A549 (cell line): ENCODE measurements at places on chromosomes 13 and 19. TPM values are rescaled to one million over a fixed set of nuclear protein-coding genes. Genes with fewer than 3 reads are reported as not detected.

DNA sequence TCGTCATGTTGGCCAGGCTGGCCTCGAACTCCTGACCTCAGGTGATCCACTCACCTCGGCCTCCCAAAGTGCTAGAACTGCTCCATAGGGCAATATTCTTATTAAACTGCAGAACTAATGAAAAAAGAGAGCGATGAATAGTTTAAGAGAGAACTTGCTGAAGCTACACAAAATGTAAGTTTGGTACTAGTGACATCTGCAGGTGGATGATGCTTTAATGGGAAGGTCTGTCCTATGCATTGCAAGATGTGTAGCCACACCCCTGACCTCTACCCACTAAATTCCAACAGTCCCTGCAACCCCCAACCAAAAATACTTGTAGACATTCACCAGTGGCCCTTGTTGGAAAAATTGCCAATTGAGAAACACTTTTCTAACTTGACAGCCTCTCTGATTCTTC lies 117.8 kb downstream of the NALCN start:
- DNase-seq, result no peak

DNA sequence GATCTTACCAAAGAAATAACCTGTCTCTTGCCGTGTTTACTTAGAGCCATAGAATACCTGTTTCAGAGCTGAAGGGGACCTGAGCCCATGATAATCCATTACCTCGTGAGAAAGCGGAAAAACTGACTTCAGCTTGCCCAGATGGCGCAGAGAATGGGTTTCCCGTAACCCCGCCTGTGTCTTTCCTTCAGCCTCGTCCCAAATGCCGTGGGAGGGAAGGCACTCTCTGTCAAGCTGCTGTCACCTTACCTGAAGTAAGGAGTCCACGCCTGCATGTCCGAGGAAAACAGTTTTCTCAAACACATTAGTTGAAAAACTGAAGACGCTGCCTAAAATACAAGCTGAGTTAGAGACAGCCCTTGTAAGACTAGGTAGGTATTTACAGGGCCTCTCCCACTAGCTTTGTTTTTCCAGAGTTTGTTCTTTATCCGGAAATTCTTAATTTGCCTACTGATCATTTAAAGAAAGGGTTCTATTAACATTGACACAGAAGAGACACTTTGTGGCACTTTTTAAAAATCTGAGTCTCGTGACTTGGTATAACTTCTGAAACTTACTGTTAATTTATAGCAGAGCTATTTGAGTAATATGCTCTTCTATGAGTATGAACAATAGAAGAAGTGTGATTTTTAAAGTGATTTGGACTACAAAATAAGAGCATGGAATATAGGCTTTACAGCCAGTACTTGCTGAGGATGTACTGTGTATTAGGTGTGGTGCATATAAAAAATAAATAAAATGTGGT lies 1.3 kb upstream of the INTS6 start:
- no peak for DNase-seq

GRCh38 chr13:23592596-23592995 lies 22.4 kb downstream of the TNFRSF19 start:
- DNase-seq, result no peak

- peak; percentile 74 for DNase-seq
Observed at GRCh38 chr19:41265395-41266153, 1.4 kb downstream of the HNRNPUL1 start.

Gene CCDC122
- polyA plus RNA-seq, result 4.3 to 6.4 TPM (median 4.5 TPM) in 3 replicates

- DNase-seq, result no peak
Observed at GRCh38 chr13:22748866-22749577, 431.8 kb upstream of the SGCG start.

- no peak for DNase-seq
Observed at GRCh38 chr13:111242585-111242984, 77.9 kb upstream of the TEX29 start.

GRCh38 chr19:17419154-17419620 lies 660 bp upstream of the MVB12A start:
- no peak for DNase-seq

DNA sequence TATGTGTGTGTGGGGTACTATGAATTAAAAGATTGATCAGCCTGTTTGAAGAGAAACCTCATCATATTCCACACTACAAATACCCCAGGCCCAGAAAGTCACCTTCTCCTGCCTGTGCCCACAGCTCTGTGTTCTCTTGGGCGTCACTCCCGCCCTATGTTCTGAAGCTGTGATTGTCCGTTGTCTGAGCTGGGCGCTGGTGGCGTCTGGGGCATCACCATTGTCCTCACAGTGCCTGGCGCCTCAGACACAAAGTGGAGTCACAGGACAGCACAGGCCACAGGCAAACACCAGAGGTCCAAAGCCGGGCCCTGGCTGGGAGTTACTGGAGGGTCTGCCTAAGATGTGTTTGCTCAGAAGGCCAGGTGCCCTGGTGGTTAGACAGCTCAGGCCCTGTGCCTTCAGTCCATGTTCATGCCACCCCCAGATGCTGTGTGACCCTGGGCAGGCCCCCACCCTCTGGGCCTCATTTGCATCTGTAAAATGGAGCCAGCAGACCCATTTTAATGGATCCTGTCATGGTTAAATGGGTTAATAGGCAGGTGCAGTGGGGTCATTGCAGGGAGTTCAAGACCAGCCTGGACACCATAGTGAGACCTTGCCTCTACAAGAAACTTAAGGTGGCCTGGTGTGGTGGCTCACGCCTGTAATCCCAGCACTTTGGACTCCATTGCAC lies 34.5 kb downstream of the DNM2 start:
- no peak for DNase-seq

Gene LILRB1
- not detected in 3 replicates for polyA plus RNA-seq

DNA sequence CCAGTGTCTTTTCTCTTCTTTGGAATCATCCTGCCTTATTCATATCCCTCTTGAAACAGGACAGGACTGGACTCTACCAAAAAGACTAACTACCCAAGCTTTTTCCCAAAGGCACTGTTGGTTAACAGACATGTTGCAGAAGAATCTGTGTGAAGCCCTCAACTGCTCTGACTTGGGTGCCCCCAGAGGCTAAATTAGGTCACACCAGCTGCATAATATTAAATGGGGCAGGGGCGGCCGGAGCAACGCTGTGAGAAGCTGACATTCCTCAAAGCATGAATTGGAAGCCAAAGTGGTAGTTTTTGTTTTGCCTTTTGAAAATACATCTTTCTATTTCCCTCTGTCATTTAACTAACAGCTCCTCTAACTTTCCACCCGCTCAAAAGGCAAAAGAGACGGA lies 185.9 kb downstream of the LHFPL6 start:
- no peak for DNase-seq

Gene URAD
- not detected in 3 replicates for polyA plus RNA-seq

- no peak for DNase-seq
Observed at GRCh38 chr13:51249770-51250741, 27.9 kb downstream of the FAM124A start.

Gene METTL21C
- not detected in 3 replicates for polyA plus RNA-seq

Gene POSTN
- polyA plus RNA-seq, result 0.04 to 0.07 TPM (median 0.04 TPM) in 3 replicates

DNA sequence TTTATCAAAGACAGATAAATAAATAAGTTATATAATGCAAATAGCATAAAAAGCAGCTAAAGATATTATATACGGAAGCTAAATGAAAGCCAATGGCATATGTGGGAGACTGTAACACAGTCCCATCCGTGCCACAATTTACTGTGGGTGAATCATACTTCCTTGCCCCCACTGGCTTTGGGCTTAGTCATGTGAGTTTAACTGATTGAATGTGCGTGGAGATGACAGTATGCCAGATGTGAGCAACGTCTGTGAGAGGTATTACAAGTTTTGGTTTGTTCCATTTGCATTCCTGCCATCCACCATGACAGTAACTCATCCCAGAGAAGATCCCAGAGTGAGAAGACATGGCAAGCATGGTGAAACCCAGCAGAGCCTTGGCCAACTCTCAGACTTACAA lies 340.0 kb downstream of the SUCLA2 start:
- no peak for DNase-seq
